Right atrium auricular region (tissue), 2 donors: ENCODE measurements at places on chromosomes 1 and 21.

DNA sequence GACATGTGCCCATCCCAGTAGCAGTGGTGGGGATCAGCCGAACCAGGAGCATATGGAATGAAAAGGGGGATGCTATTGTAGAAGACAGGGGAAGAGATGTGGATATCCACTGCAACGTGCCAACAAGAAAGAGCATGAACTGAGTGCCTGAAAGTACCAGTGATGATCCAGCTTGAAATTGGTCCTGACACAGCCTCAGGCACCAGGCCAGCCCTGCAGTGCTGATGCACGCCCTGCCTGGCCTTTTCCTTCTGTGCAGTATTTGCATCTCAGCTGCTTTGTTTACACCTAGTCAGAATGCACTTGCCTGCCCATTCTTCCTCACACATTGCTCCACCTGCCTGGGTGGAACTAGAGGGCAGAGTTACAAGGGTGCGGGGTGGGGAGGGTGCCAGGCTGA is 50.3 kb upstream of the ARTN start:
- no peak for DNase-seq

DNA sequence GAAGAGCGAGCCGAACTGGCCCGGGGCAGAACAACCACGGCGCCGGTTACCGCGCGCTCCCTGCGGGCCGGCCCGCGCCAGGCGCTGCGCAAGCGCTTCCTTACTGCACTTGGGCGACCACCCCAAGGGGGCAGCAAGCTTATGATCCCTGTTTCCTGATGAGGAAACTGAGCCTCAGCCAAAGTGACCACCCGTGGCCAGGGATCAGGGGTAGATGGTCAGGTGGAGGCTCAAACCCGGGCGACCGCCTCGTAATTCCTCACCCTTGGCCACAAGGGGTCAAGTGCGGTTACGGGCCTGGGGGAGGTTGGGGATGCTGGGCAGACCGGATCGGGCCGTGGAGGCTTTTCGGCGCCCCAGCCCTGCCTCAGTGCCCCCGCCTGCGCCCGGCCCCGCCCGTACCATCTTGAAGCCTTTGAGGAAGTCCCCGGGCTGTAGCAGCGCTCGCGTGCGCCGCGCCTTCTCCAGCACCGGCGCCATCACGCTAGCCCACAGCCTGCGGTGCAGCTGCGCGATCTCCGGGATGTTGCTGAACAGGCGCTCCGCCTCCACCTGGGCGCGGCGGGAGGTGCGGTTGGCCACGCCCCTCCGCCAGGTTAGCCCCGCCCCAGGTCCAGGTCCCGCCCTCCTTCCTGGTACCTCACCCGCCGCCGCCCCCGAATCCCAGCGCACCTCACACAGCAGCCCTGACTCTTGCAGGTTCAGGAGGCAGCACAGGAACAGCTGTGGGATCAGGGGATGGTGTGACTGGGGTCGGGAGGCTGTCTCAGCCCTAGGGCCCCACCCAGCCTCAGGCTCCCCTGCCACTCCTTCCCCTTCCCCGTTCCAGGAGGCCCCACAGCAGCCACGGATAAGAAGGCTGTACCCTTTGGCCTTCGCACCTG is 5.4 kb upstream of the TNFRSF25 start:
- DNase-seq = no peak

DNA sequence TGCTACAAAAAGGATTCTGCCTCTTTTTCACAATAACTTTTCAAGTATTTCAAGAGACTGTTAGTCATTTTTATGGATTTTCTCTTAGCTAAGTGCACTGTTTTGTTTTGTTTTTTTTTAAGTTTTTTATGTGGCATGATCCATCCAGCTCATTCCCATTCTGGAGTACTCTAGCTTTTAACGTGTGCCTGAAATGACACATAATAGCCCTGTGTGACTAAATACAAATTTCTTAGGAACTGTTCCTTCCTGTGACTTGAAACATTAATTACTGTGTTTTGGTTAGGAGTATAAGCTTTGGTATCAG is 143.9 kb downstream of the HS2ST1 start:
- DNase-seq = no peak

- DNase-seq = no peak
Measured at GRCh38 chr1:3785456-3786157, 10.7 kb downstream of the LRRC47 start.

DNA sequence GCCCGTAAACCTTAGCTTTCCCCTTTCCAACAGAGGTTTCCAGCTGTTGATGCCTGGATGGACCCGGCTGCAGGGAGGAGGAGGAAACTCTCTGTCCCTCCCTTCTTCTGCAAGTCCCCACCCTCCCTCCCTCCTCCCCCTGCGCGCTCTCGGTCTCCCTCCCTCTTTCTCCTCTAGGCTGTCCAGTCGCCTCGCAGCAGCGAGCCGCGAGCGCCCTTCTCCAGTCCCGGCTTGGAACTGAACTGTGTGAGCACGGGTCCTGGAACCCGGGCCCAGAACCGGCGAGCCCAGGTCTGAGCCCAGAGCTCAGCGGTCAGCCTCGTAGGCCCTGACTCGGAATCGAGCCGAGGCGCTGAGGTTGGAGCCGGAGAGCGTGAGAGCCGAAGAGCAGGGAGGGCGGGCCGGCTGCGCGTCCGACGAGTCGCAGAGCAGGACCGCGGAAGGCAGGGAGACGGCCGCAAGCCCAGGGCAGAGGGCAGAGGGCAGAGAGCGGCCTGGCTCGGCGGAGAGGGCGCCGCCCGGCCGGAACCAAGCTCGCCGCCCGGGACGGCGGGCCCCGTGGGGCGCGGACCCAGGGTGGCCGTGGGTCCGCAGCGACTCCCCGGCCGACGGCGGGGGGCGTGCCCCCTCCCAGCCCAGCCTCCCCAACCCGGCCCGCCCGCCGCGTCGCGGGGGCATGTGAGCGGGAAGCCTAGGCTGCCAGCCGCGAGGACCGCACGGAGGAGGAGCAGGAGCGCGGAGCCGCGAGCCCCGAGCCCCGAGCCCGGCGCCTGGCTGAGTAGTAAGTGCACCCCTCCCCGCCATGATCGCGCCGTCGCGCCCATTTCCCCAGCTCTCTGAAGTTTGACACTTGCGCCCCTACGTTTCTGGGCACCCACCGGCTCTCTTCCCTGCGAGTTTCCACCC is at the start of gene SOX13:
Gene SOX13, plus strand, starts transcription at position 185 of the 906 bp plus-strand sequence. CDS start 39,801 bp downstream, outside the sequence.
- peak; percentile 88 for DNase-seq

DNA sequence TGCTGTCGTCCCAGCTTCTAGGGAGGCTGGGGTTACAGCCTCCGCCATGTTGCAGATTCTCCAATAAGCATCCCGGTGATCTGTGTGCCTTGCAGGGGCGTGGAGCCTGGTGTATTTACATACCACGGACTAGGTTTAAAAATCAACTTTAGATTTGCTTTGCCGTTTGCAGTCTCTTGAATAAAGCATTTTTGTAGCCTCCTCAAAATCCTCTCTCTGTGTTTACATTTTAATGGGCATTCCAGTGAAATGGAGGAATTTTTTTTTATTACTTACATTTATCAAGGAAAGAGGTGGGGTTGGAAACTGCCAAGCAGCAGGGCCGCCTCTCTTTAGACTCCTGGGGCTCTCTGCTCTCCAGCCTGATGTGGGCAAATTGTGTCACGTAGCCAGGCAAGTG is 437.5 kb upstream of the VAMP3 start:
- no peak for DNase-seq

- DNase-seq = no peak
Measured at GRCh38 chr1:246768403-246769020, 44.3 kb downstream of the SCCPDH start.

DNA sequence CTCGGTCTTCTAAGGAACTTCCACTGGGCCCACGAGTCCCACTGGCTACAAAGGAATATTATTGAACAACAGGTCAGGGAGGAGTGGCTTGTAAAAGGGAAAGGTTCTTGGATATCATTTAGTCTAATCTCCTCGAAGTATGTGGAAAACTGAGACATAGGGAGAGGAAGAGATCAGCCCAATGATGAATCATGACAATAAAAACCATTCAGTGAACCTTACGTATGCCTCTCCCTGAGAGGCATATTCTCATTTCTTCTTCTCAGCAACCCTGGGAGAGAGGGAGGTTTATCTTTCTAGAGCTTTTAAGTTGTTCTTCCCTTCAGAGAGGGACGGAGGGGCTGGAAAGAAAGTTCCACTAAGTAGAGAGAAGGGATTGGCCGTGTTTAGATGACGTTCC is 5.3 kb upstream of the MOB3C start:
- DNase-seq = no peak

DNA sequence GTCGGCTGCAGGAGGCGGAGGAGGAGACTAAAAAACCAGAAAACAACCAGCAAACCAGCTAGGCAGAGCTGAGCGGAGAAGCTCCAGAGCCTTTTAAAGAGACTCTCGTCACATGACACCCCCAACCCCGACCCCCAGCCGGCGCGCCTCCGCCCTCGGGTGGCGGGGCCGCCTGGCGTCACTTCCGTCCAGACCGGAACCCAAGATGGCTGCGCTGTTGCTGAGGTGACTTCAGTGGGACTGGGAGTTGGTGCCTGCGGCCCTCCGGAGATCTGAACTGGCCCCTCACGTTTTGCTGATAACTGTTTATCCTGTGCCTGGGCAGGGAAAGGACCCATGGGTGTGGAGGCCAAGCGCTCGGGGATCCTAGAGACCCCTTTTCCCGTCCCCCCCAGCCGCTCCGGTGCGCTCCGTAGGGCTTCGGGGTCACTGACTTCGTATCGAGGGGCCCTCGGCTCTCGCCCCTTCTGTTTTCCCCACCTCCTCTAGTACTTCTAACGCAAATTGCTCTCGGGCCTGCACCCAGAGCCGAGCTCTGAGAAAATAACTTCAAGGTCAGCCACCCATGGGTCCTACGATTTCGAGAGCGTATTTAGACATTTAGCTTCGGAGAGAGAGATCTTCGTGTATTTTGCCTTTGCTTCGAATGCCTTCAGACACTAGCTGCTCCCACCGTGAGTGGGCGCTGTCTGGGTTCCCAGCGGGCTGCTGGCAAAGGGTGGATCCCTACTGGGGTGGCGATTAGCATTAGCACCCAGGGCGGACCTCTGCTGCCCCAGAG is at the start of gene SDHC:
Gene SDHC, plus strand, starts transcription at position 181 of the 781 bp plus-strand sequence. Its CDS starts 25 bp downstream, at position 206.
- DNase-seq = peak; percentile 93

DNA sequence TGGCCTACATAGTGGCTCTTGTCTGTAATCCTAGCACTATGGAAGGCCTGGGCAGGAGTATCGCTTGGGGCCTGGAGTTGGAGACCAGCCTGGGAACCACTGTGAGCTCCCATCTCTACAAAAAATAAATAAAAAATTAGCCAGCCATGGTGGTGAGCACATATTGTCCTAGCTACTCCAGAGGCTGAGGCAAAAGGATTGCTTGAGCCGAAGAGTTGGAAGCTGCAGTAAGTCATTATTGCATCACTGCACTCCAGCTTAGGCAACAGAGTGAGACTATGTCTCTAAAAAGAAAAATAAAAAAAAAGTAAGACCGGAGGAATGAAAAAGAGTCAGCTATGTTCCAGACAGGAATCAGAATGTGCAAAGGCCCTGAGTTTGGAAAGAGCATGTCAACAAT is 115.3 kb downstream of the CYYR1 start:
- no peak for DNase-seq
